ENCODE measurements at places on chromosomes 1 and 21.

DNA sequence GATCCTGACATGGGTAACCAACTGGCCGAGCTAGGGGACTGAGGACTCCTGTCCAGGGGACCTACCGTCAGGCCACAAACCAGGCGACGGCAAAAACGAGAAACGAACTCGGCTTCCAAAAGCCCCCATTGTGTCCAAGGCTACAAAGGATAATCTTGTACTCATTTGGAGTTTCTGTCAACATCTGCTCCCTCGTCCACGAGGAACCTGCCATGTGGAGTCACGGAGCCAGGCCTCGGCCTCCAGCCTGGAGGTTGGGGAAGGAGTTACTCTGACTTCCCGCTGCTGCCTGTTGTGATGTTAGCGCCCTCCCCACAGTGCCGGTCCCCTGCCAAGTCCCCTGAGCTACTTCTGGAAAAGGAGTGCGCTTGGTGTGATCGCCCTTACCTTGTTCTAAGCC is 7.3 kb downstream of the KRTAP10-1 start:
- DNase-seq, result no peak

DNA sequence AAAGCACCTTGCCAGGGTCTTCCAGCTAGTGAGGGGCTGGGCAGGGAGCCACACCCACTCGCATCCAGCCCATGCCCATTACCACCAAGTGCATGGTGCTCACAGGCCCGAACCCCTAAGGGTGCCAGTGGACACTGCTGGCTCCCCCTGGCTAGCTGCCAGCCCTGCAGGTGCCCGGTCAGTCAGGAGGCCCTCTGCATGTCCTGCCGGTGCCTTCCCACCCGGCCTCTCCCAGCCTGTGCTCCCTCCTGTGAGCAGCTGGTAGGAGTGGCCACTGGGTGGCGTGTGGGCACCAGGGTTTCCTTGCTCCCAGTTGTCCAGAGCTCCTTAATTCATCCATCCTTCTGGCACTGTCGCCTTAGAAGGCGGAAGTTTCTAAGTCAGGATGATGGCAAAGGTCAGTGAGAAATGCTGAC is 33.4 kb downstream of the QSOX1 start:
- peak; percentile 64 for DNase-seq

- peak; percentile 51 for DNase-seq
Measured at GRCh38 chr1:50181027-50181663, 72.4 kb downstream of the ELAVL4 start.

DNA sequence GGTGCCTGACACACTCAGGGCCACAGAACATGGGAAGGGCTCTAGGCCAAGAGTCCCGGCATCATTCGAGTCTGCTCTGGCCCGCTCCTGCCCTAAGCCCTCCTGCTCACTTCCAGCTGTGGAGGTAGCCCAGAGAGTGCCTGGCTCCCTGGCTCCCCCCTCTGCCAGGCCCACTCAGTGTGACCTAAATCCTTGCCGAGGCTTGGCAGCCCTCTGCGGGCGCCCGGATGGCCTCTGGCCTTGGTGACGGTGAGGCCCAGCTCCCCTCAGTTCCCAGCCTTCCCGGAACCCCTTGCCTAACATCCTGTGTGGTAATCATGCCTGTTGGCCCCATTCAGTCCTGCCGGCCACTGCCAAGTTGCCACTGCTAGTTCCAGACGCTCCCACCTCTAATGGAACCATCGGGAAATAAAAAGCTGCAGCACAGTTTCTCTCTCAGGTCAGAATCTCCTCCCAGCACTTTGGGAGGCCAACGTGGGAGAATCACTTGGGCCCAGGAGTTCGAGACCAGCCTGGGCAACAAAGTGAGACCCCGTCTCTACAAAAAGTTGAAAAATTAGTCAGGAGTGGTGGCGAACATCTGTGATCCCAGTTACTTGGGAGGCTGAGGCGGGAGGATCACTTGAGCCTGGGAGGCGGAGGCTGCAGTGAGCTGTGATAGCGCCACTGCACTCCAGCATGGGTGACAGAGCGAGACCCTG is 1.2 kb upstream of the H6PD start:
- DNase-seq, result peak; percentile 92

DNA sequence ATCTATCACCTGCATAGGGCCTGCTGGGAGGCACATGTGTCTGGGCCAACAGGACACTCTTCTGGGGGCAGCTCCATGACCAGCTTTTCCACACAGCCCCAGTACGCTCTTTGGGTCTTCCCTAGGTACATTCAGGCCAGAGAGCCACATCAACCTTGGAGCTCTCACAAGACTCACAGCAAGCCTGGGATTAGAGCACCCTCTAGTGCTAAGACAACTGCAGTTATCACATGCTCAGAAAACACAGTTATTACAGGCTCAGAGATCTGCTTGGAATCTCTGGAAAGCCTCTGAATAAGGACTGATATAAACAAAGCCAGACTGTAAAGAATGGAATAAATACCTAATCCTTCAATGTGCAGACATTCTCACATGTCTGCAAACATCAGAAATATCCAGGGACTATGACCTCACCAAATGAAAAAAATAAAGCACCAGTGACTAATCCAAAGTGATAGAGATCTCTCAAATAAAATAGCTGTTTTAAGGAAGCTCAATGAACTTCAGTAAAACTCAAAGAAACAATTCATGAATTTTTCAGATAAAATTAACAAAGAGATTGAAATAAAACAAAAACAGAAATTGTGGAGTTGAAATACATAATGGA is 563.9 kb upstream of the NR5A2 start:
- DNase-seq, result peak; percentile 67

DNA sequence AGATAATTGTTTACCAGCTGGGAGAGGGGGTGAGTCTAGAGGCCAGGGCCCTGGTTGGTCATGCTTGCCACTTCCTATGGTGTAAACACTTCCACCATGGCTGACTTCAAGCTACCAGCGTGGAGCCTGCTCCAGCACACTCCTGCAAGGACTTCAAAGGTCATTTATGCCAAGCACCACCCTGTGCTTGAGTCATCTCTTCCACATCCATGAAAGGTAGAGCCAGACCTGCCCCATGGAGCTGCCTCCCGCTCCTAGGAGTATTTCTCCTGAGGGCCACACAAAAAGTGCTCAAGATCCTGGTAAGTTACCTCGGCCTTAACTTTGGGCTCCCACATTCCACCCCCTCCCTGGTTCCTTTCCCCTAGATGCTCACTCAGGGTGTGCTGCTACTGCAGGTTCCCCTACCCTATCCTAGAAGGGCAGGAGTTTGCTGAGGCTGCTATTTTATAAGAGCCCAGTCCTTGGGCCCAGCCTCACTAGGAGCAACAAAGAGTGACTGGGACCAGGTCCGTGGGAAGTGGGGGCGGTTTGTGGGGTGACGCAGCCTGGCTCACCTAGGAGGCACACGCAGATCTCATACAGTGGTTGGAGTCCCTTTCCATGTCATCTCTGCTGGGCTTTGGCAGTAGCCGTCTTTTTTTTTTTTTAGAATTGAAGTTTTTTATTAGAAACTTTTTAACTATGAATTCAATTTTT is 2.4 kb downstream of the RAB7B start:
- peak; percentile 89 for DNase-seq

- no peak for DNase-seq
Measured at GRCh38 chr1:198902655-198903054, 263.8 kb downstream of the PTPRC start.

GRCh38 chr1:31576201-31576669 is at the start of gene TINAGL1:
Gene TINAGL1, plus strand, starts transcription at chr1:31576515. Its CDS starts 634 bp downstream, at chr1:31577149.
- no peak for DNase-seq

GRCh38 chr1:40416709-40417108 is 33.6 kb upstream of the ZFP69B start:
- DNase-seq, result no peak

- DNase-seq, result peak; percentile 7
Measured at GRCh38 chr1:225428881-225429455, 1.1 kb upstream of the LBR start.

DNA sequence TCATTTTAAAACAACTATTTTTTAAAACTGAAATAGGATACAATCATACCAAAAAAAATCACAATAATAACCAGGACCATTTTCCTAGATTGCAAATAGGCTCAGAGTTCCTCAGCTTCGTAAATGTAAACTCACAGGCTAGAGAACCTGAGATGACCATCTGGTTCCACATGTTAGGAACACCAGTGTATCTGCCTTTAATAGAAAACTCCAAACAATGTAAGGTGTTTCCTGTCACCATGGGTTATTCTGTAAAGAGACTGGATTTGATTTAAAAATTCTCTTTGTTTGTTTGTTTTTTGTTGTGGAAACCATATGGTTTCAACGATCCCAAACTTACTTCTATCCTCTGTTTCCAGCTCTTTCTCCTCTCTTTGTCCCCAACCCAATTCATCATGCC is 197.5 kb downstream of the ZZZ3 start:
- DNase-seq, result no peak

- DNase-seq, result peak; percentile 42
Measured at GRCh38 chr1:184945678-184946412, 28.5 kb downstream of the NIBAN1 start.

- no peak for DNase-seq
Measured at GRCh38 chr1:158607296-158607695, 2.2 kb downstream of the OR10Z1 start.

DNA sequence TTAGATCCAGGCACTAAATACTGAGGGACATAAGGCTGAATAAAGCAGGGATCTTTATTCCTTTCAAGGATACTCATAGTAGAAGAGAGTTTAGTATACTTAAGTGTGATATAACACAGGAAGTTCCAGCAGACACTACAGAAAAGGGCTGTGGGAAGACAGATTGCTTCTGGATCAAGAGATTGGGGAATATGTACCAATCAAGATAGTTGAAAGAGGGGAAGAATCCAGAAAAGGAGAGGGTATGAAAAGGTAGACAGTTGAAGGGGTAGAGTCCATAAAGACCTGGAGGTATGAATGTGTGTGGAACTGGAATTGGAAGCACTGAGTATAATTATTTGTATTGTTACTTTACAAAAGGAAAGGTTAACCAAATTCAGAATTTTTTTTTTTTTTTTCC is 2.4 kb downstream of the RPS6KC1 start:
- no peak for DNase-seq
